ENCODE measurements at places on chromosomes 16 and 17.

DNA sequence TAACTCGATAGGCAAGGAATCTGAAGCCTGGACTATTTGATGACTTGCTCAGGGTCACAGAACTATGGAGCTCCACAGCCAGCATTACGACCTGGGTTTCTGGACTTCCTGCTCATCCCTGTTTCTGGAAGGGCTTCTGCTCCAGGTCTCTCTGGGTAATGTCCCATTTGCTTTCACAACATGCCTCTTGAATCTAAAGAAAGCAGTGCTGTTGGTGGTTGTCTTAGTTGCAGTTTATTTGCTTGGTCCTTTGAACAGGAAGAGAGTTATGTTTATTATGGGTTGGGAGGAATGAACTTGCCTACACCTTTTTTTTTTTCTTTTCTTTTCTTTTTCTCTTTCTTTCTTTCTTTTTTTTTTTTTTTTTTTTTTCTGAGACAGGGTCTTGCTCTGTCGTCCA lies 84.8 kb downstream of the PITPNC1 start:
- DNase-seq, result no peak

DNA sequence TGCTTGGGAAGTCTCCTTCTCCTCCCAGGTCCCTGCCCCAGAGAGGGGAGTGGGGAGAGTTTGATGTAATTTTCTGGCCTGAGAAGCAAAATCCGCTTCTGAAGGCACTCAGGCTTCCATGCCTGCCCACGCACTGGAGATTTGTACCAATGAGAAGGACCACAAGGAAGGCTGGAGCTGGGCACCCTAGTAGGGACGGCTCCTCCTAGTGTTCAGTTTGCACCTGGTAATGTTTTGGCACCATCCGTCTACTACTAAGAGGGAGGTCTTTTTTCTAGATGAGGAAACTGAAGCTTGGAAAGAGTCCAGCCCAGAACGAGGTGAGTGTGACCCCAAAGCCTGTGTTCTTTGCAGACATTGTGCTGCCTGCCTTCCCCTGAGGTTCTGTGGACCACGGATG lies 83.6 kb upstream of the NLRP1 start:
- DNase-seq, result no peak

DNA sequence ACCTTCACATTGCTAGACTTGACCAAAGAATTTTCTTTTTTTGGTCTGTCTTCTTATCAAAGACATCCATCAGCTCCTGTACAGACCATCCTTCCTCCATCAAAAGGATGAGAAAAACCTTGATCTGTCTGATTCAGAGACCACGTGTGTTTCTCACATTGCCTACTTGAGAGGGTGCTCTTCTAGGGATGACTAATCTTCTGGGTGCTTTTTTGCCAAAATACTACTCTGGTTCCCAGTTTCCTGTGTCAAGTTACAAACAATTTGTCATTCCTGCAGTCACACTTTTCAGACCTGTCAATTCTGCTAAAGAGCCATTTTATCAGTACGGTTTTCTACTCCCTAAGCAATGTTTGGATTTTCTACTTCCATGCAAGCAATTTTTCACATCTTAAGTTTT lies 492.2 kb downstream of the CDH11 start:
- peak; percentile 80 for DNase-seq

- peak; percentile 57 for DNase-seq
These were observed at the start of gene CREBBP for GRCh38 chr16:3880623-3881498. Gene CREBBP (minus strand): TSS chr16:3880713. CDS start chr16:3879916, 797 bp downstream.

DNA sequence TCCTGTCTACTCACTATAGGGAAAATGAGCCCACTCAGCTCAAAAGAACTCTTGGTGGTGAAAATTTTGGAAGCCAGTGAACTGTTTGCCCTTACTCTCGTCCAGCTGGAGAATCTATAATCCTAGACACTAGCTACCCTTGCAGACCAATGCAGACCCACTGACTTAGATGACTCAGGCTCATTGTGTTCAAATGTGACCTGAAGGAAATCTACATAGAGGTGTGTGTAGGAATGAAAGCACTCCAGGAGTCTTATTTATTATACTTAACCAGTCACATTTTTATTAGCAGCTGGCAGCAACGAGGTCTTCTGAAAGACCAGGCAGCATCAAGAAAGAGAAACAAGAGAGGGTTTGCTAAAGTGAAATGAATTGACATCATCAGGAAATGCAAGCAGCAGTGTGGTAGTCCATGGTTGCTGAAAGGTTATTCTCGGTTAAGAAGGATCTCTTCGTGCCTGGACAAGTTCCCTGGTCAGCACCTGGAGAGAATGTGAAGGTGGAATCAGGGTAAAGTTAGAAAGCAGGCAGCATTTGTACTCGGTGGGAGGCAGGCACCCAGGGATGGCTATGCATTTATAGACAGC lies 1.4 kb downstream of the KRTAP29-1 start:
- DNase-seq, result peak; percentile 87

DNA sequence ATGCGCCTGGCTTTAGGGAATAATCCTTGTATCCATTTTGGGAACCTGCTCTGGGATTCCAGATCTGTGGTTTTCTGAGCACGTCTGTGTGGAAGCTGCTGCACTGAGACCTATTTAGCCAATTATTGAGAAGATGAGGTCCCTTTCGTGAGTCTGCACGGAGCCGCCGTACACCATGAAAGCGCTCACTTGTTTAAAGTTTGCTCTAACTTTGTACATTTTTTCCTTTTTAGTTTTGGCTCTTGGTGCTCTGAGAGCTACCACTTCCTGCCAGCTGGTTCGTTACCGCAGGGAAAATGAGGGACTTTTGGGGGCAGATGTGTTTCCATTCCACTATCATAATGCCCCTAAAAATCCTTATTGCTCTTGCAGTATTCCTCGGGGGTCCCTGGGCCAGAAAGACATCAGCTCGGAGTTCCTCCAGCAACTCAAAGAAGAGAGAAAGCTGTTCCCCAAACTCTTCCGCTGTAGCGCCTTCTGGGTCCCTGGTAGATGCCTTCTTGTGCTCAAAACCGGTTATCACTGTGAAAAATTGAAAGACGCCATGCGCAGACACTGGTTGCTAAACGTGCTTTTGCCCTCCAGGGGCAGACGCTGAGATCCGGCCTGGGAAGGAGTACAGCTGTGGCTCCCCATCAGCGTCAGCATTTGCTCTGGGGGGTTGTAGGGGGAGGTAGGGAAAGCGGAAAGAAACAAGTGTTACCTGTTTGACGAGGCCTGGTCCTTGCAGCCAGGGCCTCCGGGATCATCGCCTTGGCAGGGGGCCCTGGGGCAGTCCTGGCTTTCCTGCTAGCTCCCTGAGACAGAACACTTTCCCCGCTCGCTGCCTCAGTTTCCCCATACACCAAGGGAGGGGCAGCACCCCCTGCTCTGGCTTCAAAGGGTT lies 238.1 kb downstream of the MRTFB start:
- DNase-seq, result peak; percentile 82

DNA sequence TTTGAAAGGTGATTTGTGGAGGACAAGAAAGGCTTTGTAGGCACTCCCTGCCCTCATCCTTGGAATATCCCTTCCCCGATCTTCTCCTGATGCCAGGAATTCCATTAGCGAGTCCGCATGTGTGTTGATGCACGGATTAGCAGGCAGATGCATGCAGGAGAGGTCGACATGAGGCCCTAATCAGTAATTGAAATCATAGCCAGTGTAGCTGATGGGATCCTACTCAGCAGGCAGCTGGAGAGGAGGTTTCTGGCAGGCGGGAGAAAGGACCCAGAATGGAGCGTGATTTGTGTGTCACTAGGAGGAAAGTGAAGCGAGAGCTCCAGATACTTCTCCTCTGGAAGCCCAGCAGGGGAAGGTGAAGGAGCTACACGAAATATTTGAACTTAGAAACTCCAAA lies 196.3 kb upstream of the CDH11 start:
- no peak for DNase-seq

GRCh38 chr17:66076546-66077190 lies 115.3 kb downstream of the CEP112 start:
- no peak for DNase-seq

- no peak for DNase-seq
These were observed 16.2 kb upstream of the SEZ6 start for GRCh38 chr17:29022074-29022473.

GRCh38 chr17:36808180-36808661 lies 129.1 kb upstream of the LHX1 start:
- DNase-seq, result no peak

GRCh38 chr17:69045646-69046045 lies 15.1 kb downstream of the ABCA9 start:
- DNase-seq, result no peak

GRCh38 chr16:81646561-81646960 lies 132.5 kb upstream of the PLCG2 start:
- peak; percentile 80 for DNase-seq

GRCh38 chr17:40329839-40330794 lies 21.1 kb downstream of the RARA start:
- DNase-seq, result no peak

- peak; percentile 39 for DNase-seq
These were observed 47.5 kb downstream of the NT5M start for GRCh38 chr17:17350491-17351355.

DNA sequence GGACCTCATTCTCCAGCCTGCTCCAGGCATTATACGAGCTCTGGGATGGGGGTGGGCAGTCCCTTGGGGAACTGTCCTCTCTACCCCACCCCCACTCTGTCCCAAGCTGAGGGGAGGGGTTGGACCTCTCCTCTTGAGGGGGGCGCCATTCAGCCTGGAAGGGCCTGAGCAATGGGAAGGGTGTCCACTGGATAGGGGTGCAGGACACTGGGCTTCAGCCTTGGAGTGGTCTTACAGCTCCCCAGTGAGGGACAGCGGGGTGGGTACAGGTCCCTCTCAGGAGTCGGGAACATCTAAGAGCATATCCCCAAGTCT lies 9.5 kb upstream of the CBX8 start:
- DNase-seq, result no peak

GRCh38 chr16:86288716-86289294 lies 221.5 kb upstream of the FOXF1 start:
- no peak for DNase-seq

Measured in bronchial epithelial cell (primary cell).